ENCODE measurements at places on chromosomes 12 and 14.
A peak's percentile ranks its signal among the peaks of the same experiment; 100 is the strongest.

DNA sequence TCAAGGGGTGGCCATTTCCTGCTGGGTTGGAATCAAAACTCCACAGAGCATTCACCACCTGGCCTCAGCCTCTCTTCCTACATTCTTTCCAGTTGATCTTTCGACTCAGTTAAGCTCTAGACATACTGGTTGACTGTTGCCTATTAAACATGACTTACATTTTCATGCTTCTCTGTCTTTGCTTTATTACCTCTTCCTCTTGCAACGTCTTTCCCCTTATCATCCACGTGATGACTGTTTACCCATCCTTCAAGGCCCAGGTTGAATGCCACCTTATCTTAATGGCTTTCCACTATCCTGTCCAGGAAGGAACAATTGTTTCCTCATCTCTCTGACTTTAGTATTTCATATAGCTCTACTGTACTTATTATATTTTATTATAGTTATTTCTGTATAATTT is 24.4 kb upstream of the CCDC175 start:
- H3K4me1 ChIP-seq, result no peaks in the 10 kb centered on the region
- no peak overlapping the region for H3K27ac ChIP-seq
- DNase-seq, result no peak
- no peaks in the 10 kb centered on the region for H3K36me3 ChIP-seq
- H3K27me3 ChIP-seq, result peaks cover 3% of the 10 kb centered on the region
- H3K4me3 ChIP-seq, result no peak overlapping the region

GRCh38 chr14:79265366-79265946 is 945.8 kb downstream of the DIO2 start:
- H3K36me3 ChIP-seq, result no peaks in the 10 kb centered on the region
- H3K4me3 ChIP-seq, result no peak overlapping the region
- no peaks in the 10 kb centered on the region for H3K4me1 ChIP-seq
- no peak for DNase-seq
- H3K27ac ChIP-seq, result no peak overlapping the region

DNA sequence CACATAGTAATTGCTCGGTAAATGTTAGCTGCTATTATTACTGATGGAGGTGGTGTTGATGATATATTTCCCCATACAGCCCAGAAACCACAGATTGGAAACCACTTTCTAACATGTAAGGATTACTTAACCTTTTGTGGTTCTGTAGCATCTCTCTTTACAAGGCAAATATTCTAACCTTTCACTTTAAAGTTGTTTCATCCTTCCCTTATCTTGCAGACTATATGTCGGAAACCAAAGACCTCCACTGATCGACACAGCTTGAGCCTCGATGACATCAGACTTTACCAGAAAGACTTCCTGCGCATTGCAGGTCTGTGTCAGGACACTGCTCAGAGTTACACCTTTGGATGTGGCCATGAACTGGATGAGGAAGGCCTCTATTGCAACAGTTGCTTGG is 75.8 kb downstream of the FRMD6 start:
- no peak for DNase-seq
- H3K4me3 ChIP-seq, result peak overlapping the region; percentile 44
- H3K4me1 ChIP-seq, result peaks cover 86% of the 10 kb centered on the region

DNA sequence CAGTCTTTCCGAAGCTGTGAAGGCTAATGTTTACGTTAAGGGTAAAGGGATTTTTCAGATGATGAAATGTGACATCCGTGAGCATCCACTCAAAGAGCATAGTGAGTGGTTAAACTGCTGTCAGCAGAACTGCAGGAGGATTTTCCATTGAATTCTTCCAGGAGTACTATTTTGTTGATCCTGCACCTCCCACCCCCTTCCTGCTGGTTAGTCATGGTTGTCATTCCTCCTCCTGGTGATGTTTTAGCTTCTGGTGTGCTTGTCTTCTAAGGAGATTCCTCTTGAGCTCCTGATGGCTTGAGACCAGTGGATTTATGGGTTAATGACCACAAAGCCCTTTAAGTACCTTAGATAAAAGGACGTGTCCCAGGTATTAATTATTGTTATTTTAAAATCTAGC is 2.4 kb upstream of the GPRC5D start:
- H3K36me3 ChIP-seq, result peaks cover 11% of the 10 kb centered on the region
- H3K4me1 ChIP-seq, result peaks cover 17% of the 10 kb centered on the region
- H3K27me3 ChIP-seq, result peaks cover 7% of the 10 kb centered on the region
- no peak overlapping the region for H3K4me3 ChIP-seq
- DNase-seq, result no peak

DNA sequence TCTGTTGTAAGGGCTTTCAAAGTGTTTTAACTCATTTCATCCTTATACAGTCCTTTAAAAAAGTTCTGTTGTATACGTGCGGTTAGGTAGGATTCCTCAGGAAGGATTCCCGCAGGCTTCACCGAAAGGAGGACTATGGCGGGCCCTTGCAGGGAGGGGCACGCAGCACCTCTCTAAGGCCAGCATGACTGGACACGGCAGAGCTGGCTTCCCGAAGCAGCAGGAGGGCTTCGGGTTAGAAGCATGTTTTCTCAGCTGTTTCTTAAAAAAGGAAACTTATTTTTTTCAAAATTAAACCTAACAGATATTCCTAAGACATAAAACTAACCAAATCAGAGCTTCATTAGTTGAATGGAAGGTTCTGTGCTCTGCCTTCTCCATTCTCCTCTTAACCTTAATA is 21.3 kb downstream of the IQSEC3 start:
- H3K27ac ChIP-seq, result no peak overlapping the region
- H3K4me3 ChIP-seq, result no peak overlapping the region
- no peak for DNase-seq
- H3K36me3 ChIP-seq, result no peaks in the 10 kb centered on the region
- peaks cover 31% of the 10 kb centered on the region for H3K27me3 ChIP-seq
- no peaks in the 10 kb centered on the region for H3K4me1 ChIP-seq

- no peaks in the 10 kb centered on the region for H3K36me3 ChIP-seq
- no peaks in the 10 kb centered on the region for H3K4me1 ChIP-seq
- no peak overlapping the region for H3K4me3 ChIP-seq
- DNase-seq, result no peak
- H3K27me3 ChIP-seq, result no peaks in the 10 kb centered on the region
These were observed 1046.5 kb downstream of the GALC start for GRCh38 chr14:86946446-86946845.
